ENCODE measurements at places on chromosomes 3 and 15.

DNA sequence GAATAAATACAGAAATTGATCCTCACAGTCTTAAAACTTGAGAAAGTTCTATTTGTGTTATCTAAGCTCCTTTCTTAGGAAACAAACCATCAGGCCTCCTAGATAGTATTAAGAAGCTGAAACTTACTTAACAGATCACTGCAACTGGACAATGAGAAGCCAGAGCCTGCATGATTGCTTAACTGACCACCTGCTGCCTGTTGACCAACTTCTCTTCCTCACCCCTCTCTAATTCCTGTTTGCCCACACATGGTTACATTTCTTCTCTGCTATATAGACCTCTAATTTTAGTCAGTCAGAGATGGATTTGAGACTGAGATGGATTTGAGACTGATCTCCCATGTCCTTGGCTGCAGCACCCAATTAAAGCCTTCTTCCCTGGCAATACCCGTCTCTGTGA is 13.5 kb downstream of the CCPG1 start:
- no peak for DNase-seq

DNA sequence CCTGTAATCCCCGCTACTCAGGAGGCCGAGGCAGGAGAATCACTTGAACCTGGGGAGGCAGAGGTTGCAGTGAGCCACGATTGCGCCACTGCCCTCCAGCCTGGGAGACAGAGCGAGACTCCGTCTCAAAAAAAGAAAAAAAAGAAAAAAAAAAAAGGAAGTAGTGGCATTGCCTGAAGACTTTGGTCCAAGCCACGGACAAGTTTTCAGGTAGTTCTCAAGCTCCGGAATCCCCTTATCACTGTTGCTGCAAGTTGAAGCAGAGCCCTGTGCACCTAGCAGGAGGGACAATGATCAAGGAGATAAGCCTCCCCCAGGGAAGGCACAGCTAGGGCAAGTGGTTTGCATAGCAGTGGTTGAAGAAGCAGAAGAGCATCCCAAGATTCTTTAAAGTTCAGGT is 97.6 kb downstream of the MEX3B start:
- no peak for DNase-seq

DNA sequence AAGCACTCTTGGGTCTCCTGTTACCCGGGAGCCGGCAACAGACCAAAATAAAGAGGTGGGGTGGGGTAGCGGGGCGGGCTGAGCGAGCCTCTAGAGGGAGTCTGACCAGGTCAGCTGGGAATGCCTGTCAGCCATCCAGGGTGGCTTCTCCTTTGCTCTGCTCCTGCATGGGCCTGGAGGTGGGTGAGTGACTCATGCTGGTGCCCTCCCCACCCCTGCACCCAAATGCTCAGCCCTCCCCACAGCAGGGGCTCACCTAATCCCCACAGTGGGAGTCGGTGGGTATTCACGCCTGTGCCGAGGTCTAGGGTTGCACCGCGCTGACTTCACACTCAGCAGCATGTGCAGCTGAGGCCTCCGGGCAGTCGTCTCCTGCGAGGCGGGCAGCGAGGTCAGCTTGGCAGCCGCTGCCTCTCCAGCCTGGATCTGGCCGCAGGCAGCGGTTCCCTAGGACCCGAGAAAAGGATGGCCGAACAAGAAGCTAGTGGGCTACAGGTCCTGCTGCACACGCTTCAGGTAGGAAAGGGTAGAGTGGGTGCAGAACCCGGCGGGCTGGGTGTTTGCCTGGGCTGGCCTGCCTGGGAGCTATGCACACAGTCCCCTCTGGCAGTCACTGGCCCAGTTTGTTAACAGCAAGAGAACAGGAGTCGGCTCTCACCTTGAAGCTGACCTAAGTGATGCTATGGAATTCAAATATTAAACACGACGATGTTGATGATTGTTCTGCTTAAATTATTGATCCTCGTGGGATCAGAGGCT is at the start of gene AGBL1:
TSS of gene AGBL1 (plus strand) at position 364 of the 759 bp plus-strand sequence.
- DNase-seq, result no peak

DNA sequence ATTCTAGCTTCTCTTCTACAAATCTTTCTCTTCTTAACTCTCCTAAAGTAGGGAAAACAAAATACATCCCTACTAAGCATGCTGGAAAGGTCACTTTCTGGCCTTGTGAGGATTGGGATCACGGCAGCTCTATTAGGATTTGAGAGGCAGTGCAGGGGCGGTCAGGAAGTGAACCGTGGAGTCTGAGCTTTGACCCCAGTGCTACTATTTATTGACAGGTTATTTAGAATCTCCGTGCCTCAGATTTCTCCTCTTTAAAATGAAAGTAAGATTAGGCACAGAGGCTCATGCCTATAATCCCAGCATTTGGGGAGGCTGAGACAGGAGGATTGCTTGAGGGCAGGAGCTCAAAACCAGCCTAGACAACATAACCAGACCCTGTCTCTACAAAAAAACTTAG is 42.0 kb upstream of the CHRM5 start:
- no peak for DNase-seq

- DNase-seq, result no peak
These were observed 33.3 kb downstream of the FBXO40 start for GRCh38 chr3:121626495-121626894.

GRCh38 chr15:63517628-63518027 is 13.2 kb downstream of the USP3 start:
- DNase-seq, result no peak

DNA sequence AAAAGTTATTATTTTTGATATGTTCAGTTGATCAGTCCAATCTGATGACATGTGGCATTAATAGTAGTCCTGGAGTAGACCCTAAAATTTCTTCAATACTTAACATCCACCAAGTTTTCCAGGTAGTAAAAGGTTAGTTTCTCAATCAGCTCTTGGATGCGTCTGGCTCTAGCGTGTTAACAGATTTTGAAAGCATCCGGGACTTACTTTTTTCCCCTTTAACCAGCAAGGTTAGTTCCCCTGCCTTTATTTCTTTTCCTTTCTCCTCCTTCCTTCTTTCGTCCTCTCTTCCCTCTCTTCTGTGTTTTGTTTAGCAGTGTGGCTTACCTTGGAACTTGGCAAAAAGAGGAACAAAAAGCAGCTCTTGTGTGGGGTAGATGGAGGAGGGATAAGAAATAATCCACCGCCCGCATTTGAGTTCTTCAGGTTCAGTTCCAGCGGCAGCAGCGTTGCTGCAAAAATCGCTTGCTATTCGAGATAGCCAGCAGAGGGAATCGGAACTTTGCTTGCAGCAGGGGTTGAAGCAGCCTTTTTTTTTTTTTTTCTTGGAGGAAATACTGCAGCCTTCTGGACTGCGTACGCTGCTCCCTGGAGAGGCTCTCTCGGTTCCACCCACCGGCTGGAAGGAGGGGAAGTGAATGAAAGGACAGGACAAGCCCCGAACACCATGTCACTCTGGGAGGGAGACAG is at the start of gene RBMS3:
TSS of gene RBMS3 (plus strand) at position 668 of the 690 bp plus-strand sequence.
- no peak for DNase-seq

- DNase-seq, result no peak
These were observed 52.5 kb downstream of the KLF15 start for GRCh38 chr3:126304704-126305103.

GRCh38 chr15:48333540-48333939 is 2.3 kb downstream of the DUT start:
- no peak for DNase-seq

DNA sequence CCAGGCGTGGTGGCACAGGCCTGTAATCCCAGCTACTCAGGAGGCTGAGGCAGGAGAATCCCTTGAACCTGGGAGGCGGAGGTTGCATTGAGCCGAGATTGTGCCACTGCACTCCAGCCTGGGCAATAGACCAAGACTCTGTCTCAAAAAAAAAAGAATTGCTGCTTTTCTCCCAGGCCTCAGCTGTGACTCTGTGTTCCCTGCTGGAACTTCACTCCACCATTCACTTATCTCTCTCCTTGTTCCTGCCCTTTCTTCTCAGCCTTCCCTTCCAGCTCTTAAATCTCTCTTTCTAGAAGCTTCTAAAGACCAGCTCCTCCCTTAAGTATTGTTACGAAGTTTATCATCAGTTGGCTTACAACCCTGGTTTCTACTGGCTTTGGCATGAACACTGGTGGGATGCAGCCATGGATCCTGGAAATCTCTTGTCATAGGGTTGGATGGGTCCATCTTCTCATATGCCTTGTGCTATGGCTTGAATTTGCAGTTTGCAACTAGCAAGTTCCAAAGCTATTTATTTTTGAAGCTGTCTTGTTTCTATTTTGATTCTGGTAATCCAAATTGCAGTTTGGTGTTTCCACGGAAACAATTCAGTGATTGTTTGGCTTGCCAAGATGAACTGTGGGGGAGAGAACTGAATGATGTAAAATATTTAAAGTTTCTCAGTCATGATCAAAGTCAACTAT is 10.5 kb downstream of the C3orf62 start:
- DNase-seq, result no peak

DNA sequence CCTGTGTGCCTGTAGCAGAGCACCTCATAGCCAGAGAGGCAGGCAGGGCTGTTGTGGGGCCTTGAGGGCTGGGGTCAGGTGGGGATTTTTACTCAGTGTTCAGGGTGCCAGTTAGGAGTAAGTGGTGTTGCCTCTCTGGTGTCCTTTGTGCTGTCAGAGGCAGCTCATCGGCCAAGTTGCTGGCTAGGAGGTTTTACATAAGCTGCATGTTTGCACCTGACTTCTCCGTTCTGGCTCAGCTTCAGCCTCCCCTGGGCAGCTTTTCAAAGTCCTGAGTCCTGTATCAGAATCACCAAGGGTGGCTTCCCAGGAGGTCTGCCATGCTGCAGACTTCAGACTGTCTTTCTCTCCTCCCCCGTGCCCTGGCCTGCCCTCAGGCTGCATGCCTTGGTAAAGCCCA is 242.6 kb upstream of the TPM1 start:
- no peak for DNase-seq

DNA sequence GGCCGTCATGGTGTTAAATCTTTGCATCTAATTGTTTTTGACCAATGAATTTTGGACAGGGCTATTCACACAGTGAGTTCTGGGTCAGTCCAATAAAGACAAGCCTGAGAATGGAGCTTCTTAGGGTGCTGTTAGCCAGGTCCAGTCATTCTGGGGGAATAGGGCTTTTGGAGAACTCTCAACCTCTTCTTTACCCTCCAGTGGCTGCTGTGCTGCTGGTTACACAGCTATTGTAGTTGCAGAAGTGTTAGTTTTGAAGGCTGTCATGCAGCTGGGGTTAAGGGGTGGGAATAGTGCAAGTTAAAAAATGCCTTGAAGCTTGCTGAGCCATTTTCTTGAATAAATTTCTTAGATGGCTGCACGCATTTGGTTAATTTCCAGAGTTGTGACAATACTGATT is 89.9 kb downstream of the CHD2 start:
- no peak for DNase-seq

- no peak for DNase-seq
These were observed 312.7 kb upstream of the DPH6 start for GRCh38 chr15:35858707-35859106.

- DNase-seq, result no peak
These were observed 10.6 kb upstream of the GCSAM start for GRCh38 chr3:112143689-112144088.

DNA sequence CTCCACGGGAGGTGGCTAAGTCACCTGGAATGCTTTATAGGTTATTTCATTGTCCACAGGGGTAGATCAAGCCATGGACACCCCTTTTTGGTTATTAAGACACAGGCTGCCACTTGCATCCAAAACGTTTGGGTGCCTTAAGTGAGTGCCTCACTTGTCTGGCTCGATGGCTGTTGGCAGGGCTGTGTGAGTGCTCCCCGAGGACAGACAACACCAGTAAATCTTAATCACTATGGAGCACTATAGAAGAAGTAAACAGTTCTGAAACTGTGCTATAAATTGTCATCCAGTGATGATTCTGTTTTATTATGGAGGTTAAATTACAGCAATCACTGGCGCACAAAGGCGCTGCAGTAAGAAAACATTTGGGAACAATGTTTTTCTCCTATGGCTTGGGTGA is 215.5 kb downstream of the CACNA2D3 start:
- DNase-seq, result no peak

DNA sequence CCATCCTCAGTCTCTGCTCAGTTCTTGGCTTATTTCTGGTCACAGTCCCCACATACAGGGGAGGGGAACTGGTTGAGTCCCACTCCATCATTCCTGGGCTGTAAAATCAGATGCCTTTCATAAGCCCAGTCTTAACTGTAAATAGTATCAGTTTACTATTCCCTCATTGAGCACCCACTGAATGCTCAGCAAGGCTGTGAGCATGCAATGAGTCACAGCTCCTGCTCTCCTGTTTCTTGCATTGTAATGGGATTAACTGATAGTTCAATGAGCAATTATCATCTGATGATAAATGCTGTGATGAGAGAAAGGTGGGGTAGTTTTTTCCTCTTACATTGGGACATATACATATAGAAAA is 113.6 kb upstream of the TPM1 start:
- DNase-seq, result no peak

GRCh38 chr3:170128977-170129431 is 52.5 kb downstream of the PHC3 start:
- no peak for DNase-seq

DNA sequence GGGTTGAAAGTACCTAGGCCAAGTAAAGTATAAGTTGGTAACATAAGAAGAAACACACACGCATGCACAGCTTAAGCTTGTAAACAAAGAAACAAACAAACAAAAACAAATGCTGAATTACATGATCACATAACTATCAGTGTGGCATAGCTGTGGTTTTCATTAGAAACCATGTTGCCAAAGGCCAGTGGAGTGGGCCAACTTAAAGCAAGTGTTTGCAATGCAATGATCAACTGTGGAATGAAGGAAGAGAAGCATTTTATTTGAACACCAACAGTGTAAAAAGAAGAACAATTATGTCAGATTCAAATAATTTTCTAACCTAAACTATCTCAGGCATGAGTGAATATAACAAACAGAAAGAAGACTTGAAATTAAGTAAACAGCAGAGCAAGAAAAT is 199.4 kb upstream of the STRIT1 start:
- no peak for DNase-seq

DNA sequence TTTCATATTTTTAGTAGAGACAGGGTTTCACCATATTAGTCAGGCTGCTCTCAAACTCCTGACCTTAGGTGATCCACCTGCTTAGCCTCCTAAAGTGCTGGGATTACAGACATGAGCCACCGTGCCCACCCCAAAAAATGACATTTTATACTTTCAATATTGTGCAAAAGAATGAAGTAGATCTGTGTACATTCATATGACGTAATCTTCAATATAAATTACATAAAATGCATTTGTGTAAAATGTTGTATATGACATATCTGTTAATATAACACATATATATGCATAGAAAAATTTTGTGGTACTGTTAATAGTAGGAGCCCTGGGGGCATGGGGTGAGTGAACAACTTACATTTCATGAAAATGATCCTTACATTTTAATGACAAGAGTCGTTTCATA is 71.7 kb downstream of the RYR3 start:
- no peak for DNase-seq
